ENCODE measurements at places on chromosomes 6 and 20.
A peak's percentile ranks its signal among the peaks of the same experiment; 100 is the strongest.

GRCh38 chr6:57162028-57162427, 10.1 kb upstream of the BAG2 start:
- no peak for DNase-seq

- DNase-seq, result peak; percentile 20
Measured at GRCh38 chr6:30169658-30170614, 6.6 kb downstream of the TRIM15 start.

- DNase-seq, result no peak
Measured at GRCh38 chr6:87561017-87561416, 28.8 kb downstream of the RARS2 start.

DNA sequence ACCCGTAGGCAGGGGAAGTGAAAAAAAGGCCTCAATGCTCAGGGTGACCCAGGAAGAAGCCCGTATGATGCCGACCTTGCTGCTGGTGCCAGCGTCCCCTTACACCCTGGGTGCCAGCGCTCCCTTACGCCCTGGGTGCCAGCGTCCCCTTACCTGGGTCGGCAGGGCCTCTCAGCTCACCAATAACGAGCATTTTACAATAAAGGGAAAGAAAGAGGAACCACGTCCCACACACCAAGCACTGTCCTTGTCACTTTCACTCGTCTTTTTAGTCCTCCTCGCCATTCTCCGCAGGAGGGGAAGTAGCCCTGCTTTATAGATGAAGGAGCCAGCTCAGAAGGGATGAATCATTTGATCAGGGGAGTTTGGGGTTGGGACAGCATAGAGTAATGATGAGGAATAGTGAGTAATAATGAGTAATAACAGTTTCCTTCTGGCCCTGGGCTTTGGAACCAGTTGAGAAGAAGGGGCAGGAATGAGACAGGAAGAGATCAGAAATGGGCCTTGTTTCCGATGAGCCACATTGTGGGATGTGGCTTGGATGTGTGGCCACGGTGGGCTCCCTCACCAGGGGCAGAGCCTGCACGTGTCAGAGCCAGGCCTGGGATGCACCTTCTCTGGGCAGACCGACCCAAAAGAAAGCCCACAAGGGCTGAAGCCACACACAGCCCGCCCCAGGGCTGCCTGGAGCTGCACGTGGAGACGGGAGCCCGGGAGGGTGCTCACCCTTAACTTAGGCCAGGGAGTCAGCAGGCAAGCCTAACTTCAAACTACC, 75.7 kb downstream of the SYNJ2 start:
- DNase-seq, result no peak

DNA sequence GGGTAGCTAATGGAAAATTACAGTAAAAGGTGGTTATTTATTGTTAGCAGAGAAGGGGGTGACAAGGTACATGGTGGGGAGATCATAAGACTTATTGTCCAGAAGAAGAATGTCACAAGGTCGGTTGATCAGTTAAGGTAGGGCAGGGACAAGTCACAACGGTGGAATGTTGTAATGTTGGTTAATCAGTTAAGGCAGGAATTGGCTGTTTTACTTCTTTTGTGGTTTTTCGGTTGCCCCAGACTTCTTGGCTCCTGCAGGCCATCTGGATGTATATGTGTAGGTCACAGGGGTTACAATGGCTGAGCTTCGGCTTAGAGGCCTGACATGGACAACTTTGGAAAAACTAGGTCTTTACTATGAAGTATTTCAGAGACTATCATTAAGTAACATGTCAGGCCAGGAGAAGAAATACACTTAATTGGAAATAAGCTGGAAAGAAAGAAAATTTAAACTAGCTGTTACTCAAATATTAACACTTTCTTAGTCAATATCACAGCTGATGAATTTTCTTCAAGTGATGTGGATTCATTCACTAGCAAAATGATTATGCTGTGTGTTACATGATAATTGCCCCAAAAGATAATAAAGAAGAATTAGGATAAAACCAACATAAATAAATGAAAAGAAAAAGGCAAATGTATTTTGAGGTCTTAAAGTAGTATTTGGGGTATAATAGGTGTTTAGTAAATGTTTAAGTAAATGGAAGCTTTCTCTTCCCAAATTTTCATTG, 4.4 kb downstream of the AIG1 start:
- DNase-seq, result no peak

DNA sequence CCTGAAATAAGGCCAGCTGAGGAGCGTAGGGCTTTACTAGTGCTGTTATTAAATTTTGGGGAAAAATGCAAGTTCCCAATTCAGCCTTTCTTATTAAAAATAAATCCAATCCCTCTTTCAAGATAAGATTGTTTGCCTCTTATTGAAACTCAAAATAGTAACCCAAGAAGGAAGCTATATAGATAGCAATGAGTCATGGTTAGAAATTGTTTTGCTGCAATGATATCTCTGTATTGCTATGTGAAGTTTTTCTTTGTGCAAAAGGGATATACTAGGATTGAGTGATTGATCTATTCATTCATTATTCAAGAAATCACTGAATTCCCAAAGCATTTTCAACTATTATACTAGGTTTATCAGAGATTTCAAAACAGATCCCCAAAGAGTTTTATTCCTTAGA, 93.0 kb upstream of the HDAC2 start:
- DNase-seq, result no peak

DNA sequence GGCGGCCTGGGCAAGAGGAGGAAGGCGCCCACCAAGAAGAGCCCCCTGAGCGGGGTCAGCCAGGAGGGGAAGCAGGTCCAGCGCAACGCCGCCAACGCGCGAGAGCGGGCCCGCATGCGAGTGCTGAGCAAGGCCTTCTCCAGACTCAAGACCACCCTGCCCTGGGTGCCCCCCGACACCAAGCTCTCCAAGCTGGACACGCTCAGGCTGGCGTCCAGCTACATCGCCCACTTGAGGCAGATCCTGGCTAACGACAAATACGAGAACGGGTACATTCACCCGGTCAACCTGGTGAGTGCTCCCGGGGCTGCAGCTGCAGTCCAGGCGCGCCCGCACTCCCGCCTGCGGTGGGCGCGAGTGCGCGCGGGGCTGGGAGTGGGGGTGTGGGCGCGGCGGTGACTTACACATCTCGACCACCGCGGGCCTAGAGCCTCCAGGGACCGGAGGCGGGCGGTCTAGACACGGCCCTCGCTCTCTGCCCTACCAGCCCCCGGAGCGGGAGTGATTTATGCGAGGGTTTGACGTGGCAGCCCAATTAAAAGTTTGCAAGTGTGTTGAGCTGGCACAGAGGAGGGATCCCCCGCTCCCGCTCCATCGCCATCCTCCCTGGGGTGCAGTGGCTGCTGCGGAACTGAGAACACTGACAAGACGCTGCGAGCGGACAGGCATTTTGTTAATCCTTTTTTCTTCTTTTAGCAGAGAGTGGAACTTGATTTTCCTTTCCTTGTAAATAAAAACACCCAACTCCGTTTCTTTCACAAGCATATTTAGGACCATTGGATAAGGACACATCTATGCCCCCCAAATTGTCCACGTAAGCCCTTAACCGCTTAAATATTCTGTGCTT, 867 bp downstream of the TCF21 start:
- DNase-seq, result no peak

DNA sequence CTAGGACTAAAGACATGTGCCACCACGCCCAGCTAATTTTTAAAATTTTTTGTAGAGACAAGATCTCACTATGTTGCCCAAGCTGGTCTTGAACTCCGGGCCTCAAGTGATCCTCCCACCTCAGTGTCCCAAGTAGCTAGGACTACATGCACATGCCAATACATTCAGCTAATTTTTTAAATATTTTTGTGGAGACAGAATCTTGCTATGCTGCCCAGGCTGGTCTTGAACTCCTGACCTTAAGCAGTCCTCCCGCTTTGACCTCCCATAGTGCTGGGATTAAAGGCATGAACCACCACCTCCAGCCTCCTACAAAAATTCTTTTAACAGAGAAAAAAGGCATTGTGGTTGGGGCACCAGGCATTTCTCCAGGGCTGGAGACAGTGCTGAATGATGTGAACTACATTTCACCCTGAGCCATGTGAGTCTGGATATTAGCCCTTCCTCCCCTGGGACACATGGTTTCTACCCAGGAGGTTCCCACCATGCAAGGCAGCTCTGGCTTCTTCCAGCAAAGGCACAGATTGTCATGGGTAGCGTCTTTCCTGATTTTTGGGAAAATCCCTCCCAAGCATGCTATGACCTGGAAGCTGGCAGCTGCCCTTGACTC, 36.3 kb upstream of the CMTR1 start:
- DNase-seq, result no peak

GRCh38 chr6:130306377-130306776, 59.4 kb upstream of the TMEM200A start:
- no peak for DNase-seq

DNA sequence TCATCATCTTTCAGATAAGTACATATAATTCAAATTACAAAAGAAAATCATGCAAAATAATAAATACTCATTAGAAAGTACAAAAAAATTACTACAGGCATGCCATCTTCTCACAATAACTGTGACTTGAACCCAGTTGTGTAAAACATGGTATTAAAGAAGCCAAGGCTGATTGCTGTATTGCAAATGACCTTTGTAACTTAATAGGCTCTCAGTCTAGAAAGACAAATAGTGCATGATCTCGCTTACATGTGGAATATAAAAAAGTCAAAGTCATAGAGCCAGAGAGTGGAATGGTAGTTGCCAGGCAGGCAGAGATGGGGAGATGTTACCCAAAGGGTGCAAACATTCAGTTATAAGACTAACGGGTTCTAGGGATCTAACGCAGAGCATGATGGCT, 626.1 kb downstream of the COL12A1 start:
- DNase-seq, result no peak
